ENCODE measurements at places on chromosomes 12 and 14.
A peak's percentile ranks its signal among the peaks of the same experiment; 100 is the strongest.

DNA sequence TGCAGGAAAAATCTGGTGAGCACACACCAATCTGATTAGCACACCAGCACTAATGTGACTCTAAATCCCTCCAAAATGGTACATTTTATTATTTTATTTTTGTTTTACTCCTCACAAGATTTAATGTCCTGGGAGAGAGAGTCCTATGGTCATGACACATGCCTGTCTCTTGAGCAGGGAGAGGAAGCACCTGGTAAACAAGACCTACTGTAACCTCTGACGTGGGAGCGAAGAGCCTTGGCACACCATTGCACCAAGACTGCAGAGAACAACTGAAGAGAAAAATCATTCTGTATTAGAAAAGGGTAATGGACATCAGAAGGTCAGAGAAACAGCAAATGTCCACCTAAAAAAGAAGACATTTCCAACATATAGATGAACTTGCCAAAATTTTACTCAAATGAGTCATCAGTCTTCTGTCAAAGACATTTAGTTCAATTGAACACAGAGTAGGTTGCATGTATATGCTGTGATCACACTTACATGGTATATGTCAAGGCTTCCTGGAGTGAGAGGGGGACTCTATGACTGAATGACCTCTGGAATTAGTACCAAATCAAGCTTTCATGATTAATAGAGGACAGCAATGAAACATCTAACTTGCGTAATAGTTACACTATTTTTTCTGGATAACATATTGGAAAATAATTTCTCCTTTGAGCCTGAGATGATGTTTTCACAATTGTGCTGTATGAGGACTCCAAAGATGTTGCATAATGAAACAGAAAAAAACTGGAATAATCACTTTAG is 186.9 kb upstream of the FLRT2 start:
- no peak for DNase-seq

DNA sequence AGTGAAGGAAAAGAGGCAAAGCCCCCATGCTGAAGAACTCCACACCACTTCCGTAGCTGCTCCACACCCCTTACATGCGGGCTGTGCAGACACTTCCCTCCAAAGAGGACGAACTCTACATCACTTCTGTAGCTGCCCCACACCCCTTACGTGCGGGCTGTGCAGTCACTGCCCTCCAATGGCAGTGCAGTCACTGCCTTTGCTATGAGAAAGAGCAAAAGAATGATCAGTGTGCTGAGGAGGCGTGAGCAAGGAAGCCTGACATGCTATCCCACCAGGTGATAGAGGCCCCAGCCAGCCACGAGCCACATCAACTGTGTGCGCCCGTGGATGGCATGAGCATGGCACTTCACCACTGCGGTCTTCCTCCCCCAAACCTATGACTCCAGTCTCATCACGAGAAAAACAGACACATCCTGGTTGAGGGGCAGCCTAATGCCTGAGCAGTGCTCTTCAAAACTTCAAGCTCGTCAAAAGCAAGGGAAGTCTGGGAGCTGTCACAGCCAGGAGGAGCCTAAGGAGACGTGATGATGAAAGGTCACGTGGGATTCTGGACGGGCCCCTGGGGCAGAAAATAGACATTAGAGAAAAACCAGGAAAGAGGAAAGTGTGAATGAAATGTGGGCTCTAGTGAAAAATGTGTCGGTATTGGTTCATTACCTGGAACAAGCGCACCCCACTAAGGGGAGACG is 60.8 kb upstream of the C14orf180 start:
- no peak for DNase-seq

DNA sequence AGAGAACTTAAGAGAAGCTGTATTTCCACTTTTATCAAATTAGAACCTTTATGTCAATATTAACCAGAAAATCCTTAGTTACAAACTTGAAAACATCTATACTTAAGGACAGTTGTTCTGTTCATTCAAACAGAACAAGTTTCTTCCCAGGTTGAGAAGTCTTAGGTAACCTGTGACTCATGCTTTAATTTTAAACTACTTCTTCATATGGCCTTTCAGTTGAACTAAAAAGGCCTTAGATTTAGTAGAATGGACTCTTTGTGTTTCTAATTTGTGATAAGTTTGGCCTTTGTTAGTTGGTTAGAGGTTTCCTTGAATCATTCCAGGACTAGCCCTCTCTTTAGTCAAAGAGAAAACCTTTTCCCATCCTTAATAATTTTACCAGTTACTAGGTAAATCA is 274.2 kb downstream of the FUT8 start:
- DNase-seq = no peak

GRCh38 chr12:105721891-105722290 is 391.4 kb downstream of the C12orf75 start:
- DNase-seq = no peak

GRCh38 chr12:120366845-120367232 is 2.1 kb downstream of the MSI1 start:
- DNase-seq = no peak

GRCh38 chr12:115370650-115371049 is 686.7 kb upstream of the TBX3 start:
- DNase-seq = no peak

- no peak for DNase-seq
These were observed 188.3 kb downstream of the CALM1 start for GRCh38 chr14:90585106-90585505.

DNA sequence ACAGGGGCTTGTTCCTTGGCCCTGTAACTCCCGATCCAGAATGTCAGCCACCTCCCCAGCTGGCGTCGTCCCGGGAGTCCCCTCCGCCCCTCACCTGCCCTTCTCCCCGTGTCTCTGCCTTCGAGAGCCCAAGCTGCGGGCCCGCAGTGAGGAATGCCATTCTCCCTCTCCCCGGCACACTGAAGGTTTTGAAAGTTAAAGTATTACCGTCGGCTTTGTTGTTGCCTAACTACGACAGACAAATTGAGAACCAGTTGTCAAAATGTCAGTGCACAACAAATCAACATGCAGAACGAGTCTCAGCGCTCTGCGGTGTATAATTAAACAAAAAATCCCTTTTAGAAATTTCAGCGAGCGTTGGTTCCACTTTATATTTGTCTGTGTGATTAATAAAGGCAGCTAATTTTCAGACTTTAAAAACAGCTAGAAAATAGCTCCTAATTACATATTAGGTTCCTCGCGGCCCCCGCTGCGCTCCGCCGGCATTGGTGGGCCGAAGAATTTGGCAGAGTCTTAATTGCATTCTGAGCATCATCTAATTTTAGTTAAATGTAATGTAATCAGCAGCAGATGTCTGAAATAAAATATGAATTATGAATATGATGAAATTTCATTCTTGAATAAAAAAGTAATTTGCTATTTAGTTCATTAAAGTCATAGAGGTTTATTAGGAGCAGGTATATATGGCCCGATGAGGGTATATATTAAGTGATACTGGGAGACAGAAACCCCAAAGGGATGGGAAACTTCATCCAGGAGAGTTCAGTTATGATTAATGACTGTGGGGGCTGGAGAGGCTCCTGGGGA is 40.3 kb downstream of the MVK start:
- DNase-seq = no peak

- DNase-seq = peak; percentile 49
These were observed 51.8 kb downstream of the FOXN3 start for GRCh38 chr14:89365061-89365801.

- DNase-seq = peak; percentile 60
These were observed 1.4 kb downstream of the MAP3K9 start for GRCh38 chr14:70807898-70808415.

DNA sequence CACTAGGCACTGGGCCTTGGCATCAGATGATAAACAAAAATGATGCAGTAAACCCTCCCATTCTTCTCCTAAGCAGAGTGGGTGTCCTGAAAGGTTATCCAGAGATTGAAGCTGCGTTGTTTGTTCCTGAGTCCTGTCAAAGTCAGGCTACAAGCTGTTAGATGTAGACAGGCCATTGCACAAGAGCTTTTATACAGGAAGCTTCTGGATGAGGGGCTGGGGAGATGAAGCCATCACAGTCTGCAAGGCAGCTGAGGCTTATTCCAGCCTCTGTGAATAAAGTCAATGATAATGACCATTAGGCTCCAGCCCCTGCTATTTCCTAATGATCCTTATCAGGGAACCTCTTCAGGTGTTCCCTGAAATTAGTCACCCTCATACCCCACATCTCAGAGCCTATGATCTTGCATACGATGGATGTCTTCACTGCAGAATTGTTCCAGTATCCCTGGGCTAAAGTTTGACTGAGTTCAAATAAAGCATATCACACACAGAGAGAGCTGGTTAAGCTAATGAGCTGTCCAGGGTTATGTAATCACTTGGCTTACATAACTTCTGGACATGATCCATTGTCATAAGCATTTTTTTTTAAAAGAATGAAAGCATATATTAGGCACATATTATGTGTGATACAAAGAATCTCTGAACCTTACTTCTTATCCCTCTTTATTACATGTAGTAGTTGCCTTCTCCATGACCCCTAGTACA is 337.1 kb upstream of the OR4E1 start:
- DNase-seq = no peak

DNA sequence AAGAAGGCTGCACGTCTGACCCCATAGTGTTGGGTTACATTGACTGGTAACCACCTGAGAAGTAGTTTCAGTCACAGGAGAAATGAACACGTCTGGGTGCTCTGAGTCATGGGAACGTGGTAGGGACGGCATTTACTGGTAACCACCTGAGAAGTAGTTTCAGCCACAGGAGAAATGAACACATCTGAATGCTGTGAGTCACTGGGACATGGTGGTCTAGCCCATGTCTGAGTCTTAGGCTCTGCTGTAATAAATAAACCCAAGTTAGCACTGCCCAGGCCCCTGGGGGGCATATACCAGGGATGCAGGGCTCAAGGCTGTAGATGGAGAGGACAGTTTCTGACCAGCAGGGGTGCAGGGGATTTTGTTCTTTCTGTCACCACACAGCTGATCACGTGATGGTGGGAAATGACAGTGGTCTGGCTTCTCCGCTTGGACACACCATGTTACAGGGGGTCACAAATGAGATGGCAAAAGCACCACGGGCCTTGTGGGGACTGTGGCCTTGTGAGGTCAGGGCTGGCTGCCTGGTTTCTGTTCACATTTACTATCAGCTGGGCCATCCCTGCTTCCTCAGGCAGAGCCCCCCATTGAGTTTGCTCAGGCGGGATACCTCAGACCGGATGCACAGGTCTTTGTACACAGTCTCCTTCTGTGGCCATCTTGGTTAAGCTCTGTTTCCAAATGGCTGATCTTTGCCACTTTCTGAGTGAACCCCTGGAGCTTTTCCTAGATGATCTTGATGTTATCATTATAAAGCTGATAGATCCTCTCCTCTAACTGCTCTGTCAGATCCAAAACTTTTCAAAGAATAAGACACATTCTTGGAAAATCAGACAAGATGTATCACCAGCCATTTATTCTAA is 9.8 kb upstream of the C12orf42 start:
- DNase-seq = peak; percentile 50

- no peak for DNase-seq
These were observed 18.6 kb downstream of the GNS start for GRCh38 chr12:64740646-64741045.

DNA sequence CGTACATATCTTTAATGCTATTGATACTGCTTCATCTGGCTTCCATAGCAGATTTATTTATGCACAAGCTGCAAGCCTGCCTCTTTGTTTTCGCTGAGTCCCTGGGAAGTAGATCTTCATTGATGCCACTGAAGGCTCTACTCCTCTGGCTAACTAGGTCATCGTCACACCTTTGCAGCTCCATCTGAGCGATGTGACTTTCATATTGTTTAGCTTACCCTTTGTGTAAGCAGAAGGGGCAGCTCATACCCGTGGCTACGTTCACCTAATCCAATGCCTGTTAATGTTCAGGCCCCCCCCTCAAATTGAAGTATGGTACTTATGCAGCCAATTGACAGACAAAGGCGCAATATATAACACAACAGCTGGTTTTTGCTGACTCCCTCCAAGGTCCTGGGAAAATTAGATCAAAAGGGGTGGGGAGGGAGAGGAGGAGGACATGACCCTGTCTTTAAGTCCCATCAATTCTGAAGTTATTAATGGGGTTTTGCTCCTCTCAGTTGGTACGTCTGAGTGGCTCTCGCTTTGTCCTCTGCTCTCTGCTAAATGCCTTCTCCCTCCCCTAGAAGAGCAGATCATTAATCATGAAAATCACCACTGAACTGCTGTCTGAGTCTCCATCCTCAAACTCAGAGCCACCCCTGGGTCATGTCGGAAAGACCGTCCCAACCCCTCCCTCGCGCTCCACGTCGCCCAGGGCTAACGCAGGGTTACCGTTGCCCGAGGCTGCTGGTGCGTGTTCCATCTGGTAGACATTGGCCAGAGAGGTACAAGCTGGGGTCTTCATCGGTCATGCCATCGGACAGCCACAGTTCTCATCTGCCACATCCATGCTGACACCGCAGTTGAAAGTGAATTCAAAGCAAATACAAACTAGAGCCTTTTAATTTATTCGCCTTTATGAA is 128.8 kb downstream of the ADGRD1 start:
- DNase-seq = no peak

DNA sequence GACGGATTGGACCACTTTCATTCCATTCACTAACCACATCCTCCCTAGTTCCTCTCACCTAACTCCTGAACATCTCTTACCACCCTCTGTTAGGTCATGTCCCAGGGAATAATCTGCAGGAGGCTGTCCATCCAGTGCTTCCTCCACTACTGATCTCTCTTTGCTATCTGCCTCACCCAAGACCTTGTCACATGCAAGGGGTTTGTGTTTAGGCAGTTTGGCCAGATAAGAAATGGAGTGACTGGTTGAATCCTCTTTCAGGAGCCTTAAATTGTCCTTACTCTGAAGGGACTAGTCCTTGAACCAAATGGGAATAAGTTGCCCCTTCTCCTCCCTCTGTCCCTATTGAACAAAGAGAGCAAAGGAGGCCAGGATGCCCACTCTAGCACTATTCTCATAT is 249.2 kb upstream of the BTG1 start:
- DNase-seq = no peak

DNA sequence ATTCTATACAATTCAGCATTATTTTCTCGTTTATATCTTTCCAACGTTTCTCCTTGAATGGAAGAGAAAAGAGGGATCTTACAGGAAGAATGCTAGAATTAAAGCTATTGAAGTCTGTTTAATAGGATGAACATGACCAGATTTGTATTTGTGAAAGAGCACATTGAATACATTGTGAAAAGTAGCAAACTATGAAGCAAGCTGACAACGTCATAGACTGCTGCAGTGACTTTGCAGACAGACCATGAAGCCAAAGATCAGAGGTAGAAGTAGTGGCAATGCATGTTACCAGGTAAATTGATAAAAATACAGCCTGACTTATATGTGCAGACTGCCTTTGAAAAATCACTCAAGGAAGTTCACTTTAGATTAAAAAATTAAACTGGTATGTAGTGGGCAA is 146.1 kb downstream of the RASSF9 start:
- no peak for DNase-seq

GRCh38 chr14:105549481-105549880 is 23.1 kb downstream of the TMEM121 start:
- no peak for DNase-seq

- DNase-seq = no peak
These were observed 61.9 kb upstream of the GRIP1 start for GRCh38 chr12:66740732-66741131.

DNA sequence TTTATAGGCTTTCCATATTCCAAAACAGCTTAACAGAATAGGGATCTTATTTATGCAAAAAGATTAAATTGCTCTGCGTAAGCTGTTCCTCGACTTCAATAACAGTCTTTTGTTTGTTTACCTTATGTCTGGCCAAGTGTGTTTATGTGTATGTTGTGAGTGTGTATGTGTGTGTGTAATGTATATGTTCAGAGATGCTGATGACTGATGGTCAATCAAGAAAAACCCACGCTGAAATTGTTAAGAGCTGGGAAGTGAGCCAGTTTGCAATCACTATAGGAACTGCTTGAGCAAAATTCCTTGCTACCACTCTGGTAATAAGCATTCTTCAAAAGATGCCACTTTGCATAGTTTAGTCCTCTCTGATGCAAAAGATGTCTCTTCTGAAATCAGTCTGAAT is 59.6 kb downstream of the PRKD1 start:
- DNase-seq = no peak
